ENCODE measurements at places on chromosomes 1 and 21.

- DNase-seq, result no peak
Measured at GRCh38 chr1:53047737-53048736, 14.0 kb upstream of the PODN start.

DNA sequence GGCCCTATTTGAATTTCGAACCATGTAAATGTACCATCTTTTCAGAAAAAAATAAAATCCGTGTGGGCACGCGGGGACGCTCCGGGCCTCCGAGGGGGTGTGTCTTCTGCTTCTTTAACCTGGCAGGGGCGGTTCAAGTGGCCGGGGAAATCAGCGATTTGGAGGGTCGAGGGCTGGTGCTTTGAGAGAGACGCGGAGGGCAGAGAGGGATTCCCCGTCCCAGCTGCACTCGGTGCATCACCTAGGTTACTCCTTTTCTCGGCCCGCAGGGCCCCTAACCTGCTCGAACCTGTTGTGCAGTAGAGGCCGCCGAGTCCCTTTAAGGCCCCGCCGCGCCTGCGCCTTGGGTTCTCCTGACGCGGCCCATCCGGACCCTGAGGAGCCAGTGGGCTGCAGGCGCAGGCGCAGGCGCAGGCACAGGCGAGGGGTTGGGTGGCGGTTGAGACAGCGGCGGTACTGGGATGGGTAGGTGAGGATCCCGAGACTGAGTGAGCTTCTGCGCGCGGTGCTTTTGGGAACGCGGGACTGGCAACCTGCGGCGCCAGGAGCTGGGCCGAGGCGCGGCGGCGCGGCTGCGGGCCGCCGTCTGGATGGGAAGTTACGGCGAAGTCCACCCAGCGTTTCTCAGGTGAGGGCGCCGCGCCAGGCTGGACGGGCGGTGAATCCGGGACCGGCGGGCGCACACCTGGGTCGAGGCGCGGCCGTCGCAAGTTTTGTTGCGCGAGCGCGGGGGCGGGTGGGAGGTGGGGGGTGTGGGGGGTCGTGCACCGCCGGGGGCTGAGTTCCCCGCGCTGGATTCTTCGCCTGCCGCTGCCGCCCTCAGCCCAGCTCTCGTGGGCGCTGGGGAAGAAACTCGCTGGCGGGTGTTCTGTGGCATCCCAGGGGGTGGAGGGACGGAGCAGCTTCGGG is at the start of gene NBPF3:
Gene NBPF3 (plus strand): TSS at position 417 of the 909 bp plus-strand sequence. CDS start 4,950 bp downstream, outside the sequence.
- peak; percentile 89 for DNase-seq

- no peak for DNase-seq
Measured at GRCh38 chr1:44073528-44073927, 42.3 kb upstream of the SLC6A9 start.

DNA sequence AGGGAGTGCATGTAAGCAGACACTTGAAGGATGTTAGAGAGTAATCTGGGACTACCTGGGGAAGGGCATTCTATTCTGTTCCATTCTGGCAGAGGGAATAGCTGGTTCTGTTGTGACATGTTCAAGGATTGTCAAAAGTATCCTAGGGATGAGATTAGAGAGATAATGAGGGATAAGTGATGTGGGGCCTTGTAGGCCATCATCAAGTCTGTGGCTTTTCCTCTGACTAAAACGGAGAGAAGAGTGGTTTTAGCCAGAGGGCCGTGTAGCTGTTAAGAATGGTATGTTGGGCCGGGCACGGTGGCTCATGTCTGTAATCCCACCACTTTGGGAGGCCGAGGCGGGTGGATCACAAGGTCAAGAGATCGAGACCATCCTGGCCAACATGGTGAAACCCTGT is 23.6 kb downstream of the TGFB2 start:
- no peak for DNase-seq

DNA sequence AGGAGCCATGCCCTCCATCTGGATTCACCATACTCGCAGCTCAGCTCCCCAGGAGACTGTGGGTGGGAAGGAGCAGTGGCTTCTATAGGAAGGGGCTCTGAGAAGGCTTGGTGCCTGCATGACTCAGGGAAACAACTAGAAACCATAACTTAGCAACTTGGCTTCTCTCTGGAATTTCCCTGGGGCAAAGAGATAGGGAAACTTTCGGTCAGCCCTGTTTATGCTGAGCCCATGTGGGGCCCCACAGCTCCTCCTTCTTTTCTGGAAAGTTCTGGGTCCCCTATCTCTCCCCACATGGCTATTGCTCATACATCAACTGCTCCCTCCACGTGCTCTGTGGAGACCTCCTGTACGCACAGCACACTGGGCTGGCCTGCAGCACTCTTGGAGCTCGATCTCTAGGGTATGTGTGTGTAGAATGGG is 39.3 kb downstream of the PLEKHA6 start:
- DNase-seq, result no peak

GRCh38 chr1:184393962-184394361 is 7.1 kb downstream of the C1orf21 start:
- DNase-seq, result no peak
